GM12865 (cell line): ENCODE measurements at places on chromosomes 2 and 18.

DNA sequence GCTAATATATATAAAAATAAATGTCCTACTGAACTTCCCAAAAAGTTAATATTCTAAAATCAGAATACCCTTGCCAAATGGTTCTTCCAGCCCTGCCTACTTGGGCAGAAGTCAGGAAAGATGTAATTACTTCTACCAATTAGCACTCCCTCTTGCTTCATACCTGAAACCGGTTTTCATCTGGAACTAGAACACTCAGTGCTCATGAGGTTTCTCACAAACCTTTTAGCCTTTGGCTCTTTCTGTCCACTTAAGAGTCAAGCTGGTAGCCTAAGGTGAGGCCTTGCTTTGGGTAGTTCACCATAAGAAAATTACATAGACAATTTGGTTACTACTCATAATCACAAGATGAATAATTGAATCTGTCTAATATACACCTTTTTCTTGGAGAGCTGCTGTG lies 4.1 kb downstream of the DSG3 start:
- DNase-seq = no peak

- DNase-seq = no peak
These were observed 34.1 kb downstream of the AGAP1 start for GRCh38 chr2:235527806-235528469.

DNA sequence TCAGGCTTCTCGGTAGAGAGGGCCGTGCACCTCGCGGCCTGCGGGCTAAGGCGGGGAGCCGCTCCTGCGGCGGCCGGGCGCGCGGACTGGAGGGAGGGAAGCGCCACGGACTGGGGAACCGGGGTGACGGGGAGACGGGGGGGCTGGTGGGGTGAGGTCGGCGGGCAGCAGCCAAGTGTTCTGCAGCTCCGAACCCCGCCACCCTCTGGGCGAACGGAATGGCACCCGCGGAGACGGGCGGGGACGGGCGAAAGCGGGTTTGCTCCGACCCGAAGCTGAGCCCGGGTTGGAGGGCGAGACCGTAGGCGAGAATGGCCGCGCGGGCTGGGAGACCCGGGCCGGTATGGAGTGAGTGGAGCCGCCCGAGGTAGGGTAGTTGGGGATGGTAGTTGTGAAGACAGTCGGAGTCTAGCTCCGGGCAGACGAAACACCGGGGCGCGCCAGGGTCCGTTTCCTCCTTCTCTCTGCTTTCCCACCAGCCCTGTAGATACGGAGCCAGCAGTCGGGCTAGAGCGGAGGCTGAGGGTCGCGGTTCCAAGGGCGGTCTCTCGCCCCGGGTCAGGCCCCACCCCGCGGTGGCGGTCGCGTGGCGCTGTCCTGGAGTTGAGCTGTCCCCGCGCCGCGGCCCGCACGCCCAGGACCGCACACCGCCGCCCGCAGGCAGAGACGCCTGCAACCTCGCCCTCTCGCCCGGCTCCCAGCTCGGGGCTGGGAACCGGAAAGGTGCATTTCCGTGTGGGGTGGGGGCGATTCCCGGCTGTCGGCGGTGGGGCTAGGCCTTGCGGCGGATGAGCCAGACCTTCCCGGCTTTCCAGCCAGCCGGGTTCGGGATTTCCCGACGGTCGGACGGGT lies 160.3 kb upstream of the SIX2 start:
- DNase-seq = no peak

- DNase-seq = no peak
These were observed 5.0 kb upstream of the TGIF1 start for GRCh38 chr18:3444954-3445353.

DNA sequence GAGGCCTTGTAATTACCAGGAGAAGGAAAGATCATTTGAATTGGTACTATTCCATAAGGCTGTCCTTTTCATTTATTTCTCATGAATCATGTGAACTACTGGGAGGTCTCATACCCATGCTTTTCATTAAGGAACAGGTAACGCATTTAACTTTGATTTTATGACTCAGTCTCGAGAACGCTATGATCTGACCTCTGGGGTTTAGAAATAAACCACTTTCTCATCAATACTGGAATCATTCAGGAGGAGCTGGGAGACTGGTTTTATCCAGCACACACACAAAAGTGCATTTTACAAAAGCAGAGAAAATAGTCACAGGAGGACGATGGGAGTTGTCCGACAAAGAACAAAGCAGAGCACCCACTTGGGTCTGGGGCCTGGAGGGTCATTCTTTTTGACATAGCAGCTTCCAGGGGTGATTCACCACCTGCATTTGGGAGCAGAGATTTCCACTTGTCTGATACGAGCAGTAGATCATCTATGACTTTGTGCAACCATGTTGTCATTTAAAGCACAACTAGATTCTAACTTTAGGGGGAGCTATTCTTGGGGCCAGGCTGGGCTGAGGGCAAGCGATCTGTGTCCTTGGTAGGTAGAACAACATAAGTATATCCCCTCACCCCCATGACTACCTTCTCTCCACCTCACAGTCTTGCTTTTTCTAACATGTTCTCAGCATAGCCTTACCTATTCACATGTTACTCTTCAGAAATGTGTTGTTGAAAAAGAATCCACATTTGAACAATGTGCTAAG lies 95.9 kb upstream of the SCG2 start:
- no peak for DNase-seq

- no peak for DNase-seq
These were observed 164.3 kb downstream of the ZFP36L2 start for GRCh38 chr2:43062058-43062457.

- DNase-seq = no peak
These were observed 139.6 kb downstream of the CABLES1 start for GRCh38 chr18:23274638-23275482.

- DNase-seq = no peak
These were observed 113.7 kb upstream of the CREB1 start for GRCh38 chr2:207416111-207416510.

DNA sequence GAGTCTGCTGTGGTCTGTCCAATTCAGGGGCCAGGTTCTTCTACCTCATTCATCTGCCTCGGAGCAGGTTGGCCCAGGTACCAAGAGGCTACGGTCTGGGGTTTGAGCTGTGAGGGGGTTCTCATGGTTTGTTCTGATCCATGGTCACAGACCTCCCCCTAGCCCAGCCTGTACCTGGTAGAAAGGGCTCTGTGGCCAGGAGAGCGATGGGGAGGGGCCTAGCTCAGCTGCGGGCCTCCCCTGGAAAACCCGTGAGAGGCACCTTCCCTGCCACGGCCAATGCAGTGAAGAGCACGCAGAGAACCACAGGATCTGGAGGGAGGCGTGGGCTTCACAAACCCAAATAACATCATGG lies 19.6 kb upstream of the ALLC start:
- DNase-seq = no peak

DNA sequence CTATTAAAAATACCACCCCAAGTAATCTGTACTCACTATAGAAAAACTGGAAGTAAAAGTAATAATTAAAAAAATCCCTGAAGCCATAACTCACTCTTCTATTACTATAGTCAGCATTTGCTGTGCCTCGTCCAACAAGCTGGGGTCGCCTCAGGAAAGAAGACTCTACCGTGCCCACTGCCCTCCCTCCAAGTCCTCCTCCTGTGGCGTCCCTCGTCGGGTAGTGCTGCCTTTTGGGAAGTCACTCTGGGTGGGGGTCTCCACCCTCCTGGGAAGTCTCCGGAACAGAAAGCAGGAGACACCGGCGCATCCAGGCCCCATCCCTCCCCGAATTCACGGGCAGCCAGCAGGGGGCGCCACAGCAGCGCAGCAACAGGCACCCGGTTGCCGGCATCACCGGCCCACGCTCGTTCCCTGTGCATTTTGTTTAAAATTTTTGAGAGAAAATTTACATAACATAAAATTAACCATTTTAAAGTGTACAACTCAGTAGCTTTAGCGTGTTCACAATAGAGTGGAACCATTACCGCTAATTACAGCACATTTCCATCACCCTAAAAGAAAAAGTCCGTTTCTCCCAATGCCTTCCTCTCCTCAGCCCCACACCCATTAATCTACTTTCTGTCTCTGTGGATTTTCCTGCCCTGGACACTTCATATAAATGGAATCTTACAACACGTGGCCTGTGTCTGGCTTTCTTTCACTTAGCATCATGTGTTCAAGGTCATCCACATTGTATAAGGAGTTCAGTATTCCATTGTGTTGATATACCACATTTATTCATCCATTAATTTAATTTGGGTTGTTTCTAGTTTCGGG lies 62.2 kb downstream of the ADNP2 start:
- peak; percentile 27 for DNase-seq

- DNase-seq = no peak
These were observed 75.2 kb downstream of the COBLL1 start for GRCh38 chr2:164766216-164766953.

DNA sequence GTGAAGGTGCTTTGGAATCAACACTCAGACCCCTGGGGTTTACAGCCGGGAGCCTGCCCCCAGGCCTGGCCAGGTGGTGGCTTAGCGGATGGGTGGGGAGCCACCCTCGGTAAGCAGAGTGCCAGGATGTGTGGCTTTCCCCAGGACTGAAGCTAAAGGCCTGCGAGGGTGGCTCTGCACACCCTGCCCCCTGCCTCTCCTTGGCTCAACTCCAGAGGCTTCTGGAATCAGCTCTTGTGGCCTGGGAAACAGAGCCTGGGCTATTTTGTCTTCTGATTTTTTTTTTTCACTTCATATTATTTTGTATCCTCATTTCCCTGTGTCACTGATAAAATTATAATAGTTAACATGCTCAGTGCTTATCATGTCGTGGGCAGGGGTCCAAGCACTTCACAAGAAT lies 79.8 kb downstream of the RHOB start:
- no peak for DNase-seq
